ENCODE measurements at places on chromosomes 7 and 10.

- no peak for DNase-seq
Observed at GRCh38 chr10:17418249-17418648, 36.1 kb downstream of the ST8SIA6 start.

GRCh38 chr10:123463181-123463580, 203.0 kb upstream of the GPR26 start:
- no peak for DNase-seq

GRCh38 chr7:86926732-86927131, 132.7 kb downstream of the ELAPOR2 start:
- no peak for DNase-seq

DNA sequence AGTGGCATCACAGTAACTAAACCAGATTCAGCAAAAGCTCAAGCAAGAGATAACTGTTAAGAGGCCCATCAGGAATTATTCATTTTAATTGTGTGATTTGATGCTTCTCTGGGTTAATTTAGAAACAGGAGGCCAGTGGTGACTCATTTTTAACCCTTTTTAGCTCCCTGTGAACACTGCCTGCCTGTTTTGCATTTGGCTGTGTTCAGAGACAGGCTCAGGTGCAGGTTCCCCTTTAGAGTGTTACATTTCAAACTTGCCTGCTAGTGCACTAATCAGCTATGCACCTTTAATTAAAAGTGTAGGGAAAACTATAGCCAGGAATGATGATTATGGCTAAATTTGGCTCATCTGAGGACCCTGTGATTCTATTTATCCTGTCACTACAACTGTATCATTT, 6.5 kb downstream of the STAMBPL1 start:
- DNase-seq: no peak

GRCh38 chr7:122072272-122072671, 71.8 kb downstream of the AASS start:
- DNase-seq: no peak

DNA sequence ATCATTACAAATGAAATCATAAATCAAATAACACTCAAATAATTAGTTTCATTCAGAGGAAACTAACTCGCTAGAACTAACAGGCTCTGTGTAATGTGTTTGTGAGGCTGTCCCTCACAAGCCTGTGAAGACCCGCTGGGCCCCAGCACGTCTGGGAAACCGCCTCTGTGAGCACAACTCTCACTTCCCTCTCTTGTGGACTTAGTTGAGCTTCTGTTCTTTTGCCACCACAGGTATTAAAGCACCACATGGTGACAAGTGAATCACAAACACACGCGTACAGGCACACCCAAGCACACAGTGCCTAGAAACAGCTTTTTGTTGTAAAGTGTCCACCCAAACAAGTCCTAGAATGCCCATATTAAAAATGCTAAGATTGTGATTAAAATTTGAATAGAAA, 51.0 kb downstream of the ZNF777 start:
- no peak for DNase-seq

DNA sequence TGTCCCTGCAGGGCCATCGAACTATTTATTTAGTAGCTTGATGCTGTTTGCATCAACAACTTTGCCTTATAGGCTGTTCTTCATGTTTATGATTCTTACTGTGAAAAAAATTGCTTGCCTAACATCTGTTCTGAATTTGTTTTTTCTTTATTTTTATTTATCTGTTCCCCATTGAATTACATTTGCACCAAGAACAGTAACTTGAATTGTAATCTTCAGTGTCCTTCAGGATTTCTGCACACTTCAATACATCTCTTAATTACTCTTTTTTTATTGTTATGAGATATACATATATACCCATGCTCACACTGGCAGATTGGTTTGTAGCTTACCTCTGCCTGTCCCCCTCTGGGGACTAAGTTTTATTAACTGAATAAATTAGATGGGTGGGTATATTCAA, 64.4 kb downstream of the TBXAS1 start:
- DNase-seq: no peak

DNA sequence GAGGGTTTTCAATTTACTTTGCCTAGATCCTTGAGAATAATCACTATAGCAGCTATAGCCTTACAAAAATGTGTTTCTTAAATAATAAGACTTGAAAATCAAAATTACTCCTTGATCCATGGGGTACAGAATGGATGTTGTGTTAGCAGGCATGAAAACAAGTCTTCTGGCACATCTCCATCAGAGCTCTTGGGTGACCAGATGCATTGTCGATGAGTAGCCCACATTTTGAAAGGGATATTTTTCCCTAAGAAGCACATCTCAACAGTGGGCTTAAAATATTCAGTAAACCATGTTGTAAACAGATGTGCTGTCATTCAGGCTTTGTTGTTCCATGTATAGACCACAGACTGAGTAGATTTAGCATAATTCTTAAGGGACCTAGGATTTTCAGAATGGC, 827.8 kb downstream of the GRM8 start:
- no peak for DNase-seq
